ENCODE measurements at places on chromosomes 11 and 22.

- no peak for DNase-seq
Measured at GRCh38 chr11:126385991-126386728, 30.7 kb downstream of the ST3GAL4 start.

GRCh38 chr11:57097149-57097548 is 84.6 kb upstream of the LRRC55 start:
- no peak for DNase-seq

GRCh38 chr11:101913656-101914055 is 1.2 kb upstream of the CEP126 start:
- DNase-seq, result no peak

- DNase-seq, result no peak
Measured at GRCh38 chr11:117087446-117087845, 10.8 kb downstream of the SIK3 start.

DNA sequence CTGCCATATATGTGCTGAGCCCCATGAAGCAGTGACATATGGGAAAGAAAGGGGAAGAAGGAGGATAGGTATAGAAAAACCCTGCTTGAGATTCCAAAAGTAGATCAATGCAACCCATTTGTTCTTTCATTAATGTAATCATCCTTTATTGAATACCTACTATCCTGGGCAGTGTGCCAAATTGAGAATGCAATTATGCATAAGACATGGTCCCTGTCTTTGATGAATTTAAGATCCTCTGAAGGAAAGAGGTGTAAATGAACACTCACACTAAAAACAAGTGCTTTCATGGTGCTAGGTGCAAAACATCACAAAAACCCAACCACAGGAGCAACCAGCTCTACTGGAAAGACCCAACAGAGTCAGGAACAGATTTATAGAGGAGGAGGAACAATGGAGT is 29.7 kb downstream of the FLI1 start:
- no peak for DNase-seq

- no peak for DNase-seq
Measured at GRCh38 chr11:34730544-34731295, 109.8 kb downstream of the EHF start.

DNA sequence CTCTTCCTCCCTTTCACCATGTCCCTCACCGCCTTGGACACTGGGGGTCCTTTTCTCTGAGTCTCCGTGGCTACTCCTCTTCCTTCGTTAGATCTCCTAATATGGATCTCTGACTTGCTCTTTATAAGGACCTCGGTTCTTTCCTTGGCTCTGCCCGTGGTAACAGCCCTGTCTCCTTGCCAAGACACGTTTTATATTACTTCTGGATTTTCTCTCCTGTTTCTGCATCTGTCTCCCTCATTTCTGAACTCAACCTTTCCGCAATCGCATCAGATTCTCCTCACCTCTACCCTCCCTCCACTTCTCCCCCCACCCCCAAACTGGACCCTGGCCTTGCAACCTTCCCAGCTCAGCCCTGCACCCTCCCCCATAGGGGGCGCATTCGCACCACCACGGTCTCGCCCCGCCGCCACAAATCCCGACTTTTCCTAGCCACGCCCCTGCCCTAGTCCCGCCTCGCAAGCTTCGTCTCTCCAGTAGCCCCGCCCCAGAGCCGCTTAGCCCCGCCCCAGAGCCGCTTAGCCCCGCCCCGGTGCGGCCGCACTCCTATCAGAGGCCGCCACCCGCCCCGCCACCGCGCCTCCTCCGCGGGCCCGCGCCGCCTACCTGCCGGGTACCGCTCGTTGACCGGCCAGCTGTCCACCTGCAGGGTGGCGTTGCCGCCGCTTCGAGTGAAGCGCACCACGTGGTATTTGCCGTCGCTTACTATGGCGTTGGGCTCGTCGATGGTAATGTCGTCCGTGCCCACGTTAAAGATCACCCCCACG is 39.0 kb downstream of the SLC22A12 start:
- peak; percentile 22 for DNase-seq

- DNase-seq, result no peak
Measured at GRCh38 chr11:61012737-61013215, 41.3 kb downstream of the CD6 start.

GRCh38 chr11:72926076-72926475 is 111.9 kb downstream of the ATG16L2 start:
- no peak for DNase-seq

DNA sequence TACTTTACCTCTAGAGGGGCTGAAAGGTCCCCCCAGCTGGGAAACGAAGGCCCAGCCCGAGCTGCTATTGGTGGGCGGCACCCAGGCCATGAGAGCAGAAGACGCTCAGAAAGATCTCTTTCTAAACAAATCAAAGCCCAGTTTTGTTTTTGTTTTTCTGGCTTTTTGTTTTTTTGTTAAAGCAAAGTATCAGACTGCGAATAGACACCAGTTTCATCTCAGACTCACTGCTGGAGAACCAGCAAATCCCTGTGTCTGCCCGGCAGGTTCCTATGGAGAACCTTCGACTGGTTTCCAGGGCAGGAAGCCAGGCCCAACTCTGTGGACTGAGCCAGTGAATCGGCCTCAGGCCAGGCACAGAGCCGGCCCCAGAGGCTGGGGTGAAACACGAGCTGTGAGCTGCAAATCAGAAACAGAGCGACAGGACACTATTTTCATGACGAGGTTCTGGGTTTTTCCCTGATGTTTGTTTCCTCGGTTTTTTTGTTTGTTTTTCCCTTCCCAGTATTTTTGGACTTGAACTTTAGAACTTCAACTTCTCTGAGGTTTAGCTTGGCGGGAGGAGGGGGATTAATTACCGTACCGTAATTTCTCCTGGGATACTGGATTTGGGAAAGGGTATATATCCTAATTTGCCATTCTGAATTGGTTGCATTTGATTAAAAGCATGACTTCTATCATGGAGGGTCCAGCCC is 16.0 kb upstream of the B4GALNT4 start:
- DNase-seq, result no peak

- peak; percentile 71 for DNase-seq
Measured at GRCh38 chr11:73404048-73404447, 27.8 kb downstream of the RELT start.

- no peak for DNase-seq
Measured at GRCh38 chr11:119297938-119298337, 19.0 kb downstream of the MCAM start.

DNA sequence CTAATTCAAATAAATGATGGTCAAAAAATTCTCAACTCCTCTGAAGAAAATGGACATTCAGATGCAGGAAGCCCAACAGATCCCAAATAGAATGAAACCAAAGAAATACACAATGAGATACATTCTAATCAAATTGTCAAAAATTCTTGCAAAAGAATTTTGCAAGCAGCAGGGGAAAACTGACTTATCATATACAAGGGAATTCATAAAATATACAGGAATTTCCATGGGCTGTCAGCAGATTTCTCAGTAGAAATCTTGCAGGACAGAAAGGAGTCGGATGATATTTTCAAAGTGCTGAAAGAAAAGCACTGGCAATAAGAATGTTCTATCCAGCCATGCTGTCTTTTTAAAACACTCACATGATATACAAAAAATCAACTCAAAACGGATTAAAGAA is 194.6 kb upstream of the ZC3H12C start:
- DNase-seq, result no peak

- no peak for DNase-seq
Measured at GRCh38 chr11:32101791-32102190, 10.9 kb downstream of the RCN1 start.

DNA sequence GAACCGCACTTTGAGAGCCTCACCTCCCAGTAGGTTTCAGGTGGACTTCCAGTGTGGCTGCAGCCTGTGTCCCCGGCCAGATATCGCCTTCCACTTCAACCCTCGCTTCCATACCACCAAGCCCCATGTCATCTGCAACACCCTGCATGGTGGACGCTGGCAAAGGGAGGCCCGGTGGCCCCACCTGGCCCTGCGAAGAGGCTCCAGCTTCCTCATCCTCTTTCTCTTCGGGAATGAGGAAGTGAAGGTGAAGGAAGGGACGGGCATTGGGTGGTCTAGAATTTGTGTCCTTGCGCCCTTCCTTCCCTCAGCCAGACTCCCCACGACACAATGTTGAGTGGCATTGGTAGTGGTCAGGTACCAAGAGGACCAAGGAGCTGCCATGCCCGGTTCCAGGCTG is 2.9 kb downstream of the LGALS12 start:
- DNase-seq, result no peak

- DNase-seq, result no peak
Measured at GRCh38 chr22:45923835-45924234, 53.1 kb downstream of the WNT7B start.

GRCh38 chr11:59756845-59757244 is 1.7 kb downstream of the STX3 start:
- DNase-seq, result no peak

DNA sequence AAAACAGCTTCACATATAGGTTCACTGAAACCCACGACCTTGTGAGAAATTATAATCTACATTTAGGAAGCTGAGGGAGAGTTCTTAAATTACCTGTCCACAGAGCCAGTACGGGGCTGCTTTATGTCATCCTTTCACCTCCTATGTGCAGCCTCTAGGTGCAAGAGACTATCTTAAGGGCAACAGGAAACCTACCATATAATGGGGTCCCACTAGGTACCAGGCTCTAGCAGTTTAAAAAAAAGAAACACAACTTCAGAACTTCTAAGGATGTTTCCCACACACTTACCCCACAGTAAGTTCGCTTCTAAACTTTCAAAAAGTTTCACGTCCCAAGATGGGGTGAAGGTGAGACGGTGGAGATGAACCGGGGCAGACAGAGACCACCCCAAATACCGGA is 573 bp downstream of the STK33 start:
- no peak for DNase-seq

GRCh38 chr11:2287091-2287490 is 14.6 kb downstream of the C11orf21 start:
- no peak for DNase-seq

DNA sequence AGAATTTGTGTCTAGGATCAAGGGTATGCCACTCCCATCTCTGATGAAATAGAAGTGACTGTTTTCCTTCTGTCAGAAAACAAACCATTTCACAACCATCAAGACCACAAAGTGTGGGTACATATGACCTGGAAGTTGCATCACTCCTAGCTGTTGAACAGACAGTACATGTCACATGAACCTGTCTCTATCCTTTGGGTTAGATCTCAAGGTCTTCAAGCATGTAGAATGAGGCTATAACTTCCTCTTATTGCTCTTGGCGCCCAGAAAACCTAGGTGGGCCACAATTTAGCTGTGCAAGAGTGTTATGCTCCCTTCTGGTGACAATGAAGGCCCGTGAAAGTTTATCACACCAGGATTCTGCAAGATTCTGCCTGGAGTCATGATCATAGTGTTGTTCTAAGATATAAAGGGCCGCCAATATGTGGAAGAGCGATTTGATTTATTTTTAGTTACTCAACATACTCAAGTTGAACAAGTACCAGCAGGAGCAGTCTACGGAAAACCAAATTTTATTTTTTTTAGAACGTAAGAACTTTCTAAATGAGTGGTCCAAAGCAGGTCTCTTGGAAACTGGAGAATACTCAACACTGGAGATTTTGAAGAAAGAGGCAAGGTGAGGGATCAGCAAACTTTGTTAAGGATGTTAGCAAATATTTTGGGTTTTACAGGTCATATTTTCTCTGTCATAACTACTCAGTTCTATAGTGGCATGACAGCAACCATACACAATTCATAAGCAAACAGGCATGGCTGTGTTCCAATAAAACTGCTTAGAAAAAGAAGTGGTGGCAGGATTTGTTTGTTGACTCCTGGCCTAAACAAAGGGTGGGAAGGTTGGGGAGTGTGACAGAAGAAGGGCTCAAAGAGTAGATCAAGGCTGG is 101.8 kb downstream of the USP35 start:
- no peak for DNase-seq

DNA sequence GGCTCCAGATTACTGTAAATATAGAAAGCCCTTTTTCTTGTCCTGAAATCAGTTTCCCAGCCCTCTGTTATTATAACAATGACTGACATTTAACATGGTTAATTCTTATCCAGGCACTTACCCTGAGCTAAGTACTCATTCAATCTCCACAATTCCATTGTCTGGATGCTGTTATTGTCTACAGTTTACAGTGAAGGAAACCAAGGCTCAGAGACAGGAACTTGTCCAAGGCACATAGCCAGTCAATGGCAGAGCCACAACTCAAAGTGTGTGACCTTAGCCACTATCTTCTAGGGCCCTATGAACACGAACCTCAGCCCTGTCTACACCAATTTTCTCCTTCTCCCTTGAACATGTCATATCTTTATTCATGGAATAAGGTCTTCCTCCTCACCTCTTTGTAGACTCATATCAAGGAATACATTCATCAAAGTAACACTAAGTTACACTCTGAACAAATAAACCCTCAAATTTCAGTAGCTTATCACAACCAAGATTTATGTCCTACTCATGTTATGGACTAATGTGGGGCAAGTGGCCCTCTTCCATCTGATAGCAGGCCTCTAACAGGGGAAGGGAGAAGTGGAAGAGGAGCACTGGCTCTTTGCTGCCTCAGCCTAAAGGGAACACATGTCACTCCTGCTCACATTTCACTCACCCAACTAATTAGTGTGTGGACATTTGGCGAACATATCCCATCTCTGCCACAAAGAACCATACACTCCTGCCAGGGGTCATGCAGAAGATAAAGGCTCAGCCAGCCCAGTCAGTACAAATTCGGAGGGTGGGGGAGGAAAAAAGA is 39.3 kb upstream of the APLNR start:
- no peak for DNase-seq

DNA sequence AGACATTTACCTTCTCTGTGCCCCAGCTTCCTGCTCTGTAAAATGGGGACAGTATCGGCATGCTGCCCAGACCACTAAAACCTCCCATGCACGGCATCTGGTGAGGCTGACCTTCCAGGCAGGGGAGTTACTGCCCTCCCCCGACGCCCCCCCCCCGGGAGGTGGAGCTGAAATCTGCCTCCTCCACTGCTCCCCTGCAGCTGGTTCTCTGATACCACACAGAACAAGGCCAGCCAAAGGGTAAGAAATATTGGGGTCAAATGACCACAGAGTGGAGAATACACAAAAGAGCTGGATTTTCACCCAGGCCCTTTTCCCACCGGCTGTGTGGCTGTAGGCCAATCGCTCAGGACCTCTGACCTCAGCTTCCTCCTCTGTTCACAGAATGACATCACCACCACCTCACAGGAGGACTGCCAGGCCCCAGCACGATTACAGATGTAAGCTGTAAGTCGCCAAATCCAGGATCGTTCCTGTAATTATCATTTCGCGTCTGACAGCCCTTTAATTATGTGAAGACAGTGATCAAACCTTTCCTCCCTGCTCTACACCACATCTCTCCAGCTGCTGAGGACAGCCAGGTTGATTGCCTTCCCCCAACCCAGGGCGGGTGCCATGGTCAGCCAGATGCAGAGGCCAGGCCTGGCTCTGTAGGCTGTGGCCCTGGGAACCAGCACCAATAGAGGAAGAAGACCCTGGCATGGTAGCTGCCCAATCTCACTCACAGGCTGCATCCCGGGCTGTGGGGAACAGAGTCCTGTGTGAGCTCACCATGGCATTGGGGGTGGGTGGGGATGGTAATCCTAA is 35.7 kb upstream of the KLHL35 start:
- DNase-seq, result no peak

- no peak for DNase-seq
Measured at GRCh38 chr22:30169002-30169401, 77.6 kb downstream of the LIF start.

- no peak for DNase-seq
Measured at GRCh38 chr11:116332391-116332790, 440.4 kb downstream of the BUD13 start.

- DNase-seq, result no peak
Measured at GRCh38 chr11:42901084-42901483, 410.7 kb upstream of the API5 start.

- peak; percentile 49 for DNase-seq
Measured at GRCh38 chr11:5476186-5476819, 12.2 kb upstream of the OR52D1 start.

GRCh38 chr11:71563406-71563805 is 2.0 kb upstream of the KRTAP5-10 start:
- DNase-seq, result peak; percentile 67

GRCh38 chr22:49657974-49658590 is 169.6 kb downstream of the BRD1 start:
- no peak for DNase-seq
